ENCODE measurements at places on chromosomes 2 and 18.

- no peak for DNase-seq
These were observed 28.6 kb upstream of the MAP2 start for GRCh38 chr2:209395229-209395628.

GRCh38 chr18:56377231-56377630, 261.2 kb downstream of the TXNL1 start:
- no peak for DNase-seq

DNA sequence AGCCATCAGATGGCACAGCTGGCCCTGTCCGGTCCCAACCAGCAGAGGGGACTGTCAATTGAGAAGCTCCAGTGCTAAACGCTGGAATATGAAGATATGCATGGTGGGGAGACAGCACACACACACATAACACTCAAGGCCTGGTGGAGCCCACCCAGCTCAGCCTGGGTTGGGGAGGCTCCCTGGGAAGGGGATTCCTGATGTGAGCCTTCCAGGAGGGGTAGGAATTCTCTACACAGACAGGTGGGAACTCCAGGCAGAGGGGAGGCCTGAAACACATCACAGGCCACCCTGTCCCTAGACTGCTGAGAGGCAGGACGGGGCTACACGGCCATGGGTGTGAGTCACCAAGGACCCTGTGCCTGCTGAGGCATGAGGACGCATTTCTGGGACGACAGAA, 49.4 kb upstream of the SH3RF3 start:
- DNase-seq: no peak

DNA sequence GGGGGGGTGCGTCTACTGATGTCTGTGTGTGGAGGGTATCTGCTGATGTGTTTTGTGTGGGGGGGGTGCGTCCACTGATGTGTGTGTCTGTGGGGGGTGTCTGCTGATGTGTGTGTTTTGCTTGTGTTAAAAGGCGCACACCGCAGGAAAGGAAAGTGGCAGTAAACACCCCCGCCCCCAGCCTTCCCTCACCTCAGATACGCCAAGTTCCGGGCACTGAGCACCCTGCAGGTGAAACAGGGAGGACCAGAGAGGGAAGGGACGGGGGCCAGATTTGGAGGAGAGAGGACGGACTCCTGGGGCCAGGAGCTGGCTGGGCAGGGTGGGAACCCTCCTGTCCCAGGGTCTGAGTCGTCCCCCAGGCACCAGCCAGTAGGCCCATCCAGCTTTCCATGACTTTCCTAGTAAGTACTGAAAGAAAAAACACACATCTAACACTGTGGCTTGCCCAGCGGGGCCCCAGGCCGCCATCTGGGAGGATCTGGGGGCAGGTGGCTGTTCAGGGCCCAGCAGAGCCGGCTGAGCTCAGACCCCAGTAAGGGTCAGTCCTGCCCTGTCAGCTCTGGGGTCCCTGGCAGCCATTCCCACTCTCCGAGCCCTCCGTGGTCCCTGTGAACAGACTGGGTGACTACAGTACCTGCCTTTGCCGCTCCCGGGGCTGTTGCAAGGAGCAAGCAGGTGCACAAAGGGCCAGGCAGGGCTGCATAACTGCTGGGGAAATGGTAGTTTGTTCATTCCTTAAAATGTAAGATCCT, 126.9 kb downstream of the NFATC1 start:
- no peak for DNase-seq

DNA sequence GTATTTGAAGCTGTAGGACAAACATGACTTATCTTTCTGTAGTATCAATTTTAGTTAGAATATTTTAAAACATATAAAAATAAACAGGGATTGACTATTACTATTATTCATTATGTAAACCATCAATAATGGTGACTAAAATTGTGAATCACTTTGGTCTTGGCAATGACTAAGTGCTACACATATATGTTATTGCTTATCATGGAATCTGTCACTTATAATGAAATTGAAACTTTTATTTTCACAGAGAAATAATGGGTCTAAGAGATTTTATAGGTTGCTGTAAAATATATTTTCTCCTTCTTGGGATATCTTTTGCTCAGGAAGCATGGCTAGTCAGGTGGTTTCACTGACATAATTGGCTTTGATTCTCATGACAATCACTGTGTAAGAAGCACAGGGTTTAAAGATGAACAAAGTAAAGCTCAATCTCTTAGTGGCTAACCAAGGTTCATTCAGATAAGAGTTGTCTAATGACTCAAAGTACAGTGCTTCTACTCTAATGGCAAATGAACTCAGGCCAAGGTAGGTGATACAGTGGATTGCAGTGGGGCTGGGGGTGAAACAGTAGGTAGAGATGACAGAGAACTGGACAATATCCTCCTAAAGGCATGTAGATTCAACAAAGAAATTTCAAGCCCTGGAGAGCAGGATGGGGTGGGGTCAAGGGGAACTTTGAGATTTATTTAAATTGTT, 98.6 kb upstream of the FANCL start:
- DNase-seq: no peak

DNA sequence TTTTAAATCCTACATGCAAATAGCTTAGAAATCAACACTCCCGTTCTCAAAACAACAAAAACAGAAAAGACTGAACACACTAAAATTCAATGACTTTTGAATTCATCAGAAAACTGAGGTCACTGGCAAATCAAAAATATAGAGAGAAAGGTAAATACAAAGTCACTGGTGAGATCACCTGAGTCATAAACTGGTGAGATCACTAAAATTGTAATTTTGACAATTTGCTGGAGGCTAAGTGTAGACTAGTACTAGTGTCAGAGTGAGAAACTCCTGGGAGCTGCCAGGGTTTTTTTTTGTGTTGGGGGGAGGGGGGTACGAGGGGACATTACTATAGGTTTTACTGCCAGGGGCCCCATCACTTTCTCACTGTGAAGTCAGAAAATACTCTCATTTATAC, 1876.0 kb upstream of the CELF4 start:
- DNase-seq: no peak

DNA sequence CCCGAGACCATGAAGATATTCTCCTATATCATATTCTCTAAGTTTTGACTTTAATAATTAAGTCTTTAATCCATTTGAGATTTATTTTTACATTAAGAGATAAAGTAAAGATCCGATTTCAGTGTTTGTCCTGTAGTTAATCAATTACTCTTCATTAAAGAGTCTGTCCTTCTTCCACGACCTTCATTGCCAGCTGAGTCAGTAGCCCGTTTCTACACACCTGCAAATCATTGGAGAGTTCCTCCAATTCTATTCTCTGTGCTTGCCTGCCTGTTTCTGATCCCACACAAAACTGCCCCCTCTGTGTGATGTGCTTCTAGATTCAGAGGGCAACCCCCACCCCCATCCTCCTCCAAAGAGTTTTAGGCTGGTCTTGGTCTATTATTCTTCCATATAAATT, 119.2 kb downstream of the KCNF1 start:
- no peak for DNase-seq

- DNase-seq: no peak
These were observed 77.3 kb downstream of the QPCT start for GRCh38 chr2:37421686-37422085.

DNA sequence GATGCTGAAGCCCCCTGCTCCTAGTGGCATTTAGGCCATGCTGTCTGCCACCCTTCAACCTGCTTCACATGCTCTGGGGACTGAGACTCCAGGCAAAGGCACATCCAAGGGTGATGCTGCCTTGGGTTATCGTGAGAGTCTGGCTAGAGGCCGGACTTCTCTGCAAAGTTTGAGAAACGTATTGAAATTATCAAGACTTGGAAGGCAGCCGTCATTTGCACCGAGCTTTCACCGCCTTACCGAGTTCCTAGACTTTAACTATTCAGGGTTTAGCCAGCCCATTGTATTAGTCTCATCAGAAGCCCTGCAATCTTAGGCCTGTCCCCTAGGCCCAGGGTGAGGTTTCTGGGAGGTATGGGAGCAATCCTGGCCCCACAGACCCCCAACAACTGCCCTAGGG, 34.0 kb downstream of the RDH14 start:
- DNase-seq: no peak

- DNase-seq: no peak
These were observed 109.7 kb upstream of the GLI2 start for GRCh38 chr2:120625865-120626560.

- DNase-seq: no peak
These were observed 136.8 kb downstream of the SMAD7 start for GRCh38 chr18:48813833-48814489.

DNA sequence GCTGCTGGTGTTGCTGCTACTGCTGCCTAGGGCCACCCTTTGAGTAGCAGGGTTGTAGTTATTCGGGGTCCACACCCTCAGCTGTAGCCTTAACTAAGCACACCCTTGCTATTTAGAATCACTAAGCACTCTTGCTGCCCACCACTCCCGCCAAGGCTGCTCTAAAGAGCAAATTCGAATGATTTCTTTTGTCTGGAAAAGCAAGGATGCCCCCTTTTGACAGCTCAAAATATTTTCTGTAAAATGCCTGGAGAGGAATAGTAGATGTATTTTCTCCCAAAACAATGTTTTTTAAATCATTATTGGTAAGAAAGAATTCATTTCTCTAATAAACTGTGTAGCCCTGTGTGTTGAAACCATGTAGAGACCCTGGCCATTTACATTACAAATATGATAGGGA, 80.8 kb upstream of the PAPOLG start:
- DNase-seq: peak; percentile 17

DNA sequence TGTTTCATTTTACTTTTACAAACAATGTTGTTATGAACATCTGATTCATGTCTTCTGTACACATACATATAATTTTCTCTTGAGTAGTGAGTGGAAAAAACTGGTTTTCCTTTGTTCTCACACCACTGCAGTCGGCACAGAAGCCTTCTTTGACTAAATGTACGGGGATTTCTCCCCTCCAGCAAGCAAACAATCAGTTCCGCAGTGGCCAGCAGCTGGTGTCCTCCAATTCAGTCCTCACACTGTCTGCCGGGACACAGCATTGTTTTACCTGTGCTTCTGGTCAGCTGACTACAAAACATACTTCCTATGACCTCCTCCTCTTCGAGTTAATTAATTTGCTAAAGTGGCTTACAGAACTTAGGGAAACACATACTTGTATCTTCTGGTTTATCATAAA, 202.8 kb downstream of the WDR7 start:
- no peak for DNase-seq

DNA sequence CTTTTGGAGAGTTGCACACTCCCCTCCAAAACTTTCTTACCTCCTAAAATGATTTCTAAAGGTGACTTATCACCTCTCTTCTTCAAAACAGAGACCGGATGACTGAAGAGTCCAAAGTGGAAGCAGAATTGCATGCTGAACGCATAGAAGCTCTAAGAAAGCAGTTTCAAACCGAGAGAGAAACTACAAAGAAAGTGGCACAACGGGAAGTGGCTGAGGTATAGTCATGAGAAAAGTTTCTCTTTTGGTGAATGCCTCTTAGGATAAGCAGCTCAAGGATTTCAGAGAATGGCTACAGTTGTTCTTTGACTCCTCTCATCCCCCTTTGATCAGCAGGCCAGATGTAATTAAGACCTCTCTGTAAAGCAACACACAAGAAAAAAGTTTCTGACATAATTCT, 73.6 kb downstream of the GTF3C3 start:
- DNase-seq: no peak

GRCh38 chr2:69238449-69239031, 148.5 kb downstream of the GFPT1 start:
- no peak for DNase-seq

GRCh38 chr2:99507937-99508818, 18.4 kb upstream of the REV1 start:
- DNase-seq: peak; percentile 81

GRCh38 chr2:85485815-85486214, 53.2 kb upstream of the MAT2A start:
- DNase-seq: no peak

Measured in NCI-H446 (cell line).